ENCODE measurements at places on chromosomes 7 and 10. TPM values are rescaled to one million over a fixed set of nuclear protein-coding genes. Genes with fewer than 3 reads are reported as not detected.

DNA sequence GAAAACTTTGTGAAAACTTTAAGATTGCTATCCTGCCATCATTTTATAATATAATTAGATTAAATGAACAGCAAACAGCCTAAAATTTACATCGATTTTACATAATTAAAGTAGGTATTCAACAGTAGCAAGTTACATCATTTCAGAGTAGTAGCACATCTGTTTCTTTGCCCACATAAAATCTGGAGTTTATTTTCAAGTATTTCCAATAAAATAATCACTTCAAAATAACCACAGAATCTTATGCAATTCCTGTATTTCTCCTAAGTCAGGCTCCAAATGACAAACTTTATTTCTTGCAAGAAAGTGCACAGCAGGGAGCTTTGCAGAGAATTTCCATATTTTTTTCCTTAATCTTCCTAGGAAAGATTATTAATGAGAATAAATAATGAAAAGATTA lies 82.6 kb downstream of the CUBN start:
- no peak for DNase-seq

The ELFN1 gene
- 1.6 TPM for polyA plus RNA-seq

The C10orf53 gene
- not detected for polyA plus RNA-seq

The TEX47 gene
- polyA plus RNA-seq = not detected

The STK32C gene
- polyA plus RNA-seq = 13.7 TPM

GRCh38 chr10:63766745-63767137 lies 245.5 kb downstream of the REEP3 start:
- DNase-seq = no peak

GRCh38 chr7:143415742-143416397 lies 7.2 kb upstream of the EPHA1 start:
- no peak for DNase-seq

- DNase-seq = no peak
These were observed 688 bp upstream of the FOXL3 start for GRCh38 chr7:289209-289755.

The NEUROD6 gene
- polyA plus RNA-seq = 0.12 TPM

The CPN1 gene
- polyA plus RNA-seq = not detected

The SOSTDC1 gene
- polyA plus RNA-seq = 24.0 TPM

The TAC1 gene
- polyA plus RNA-seq = not detected

All from right lung (tissue), 10 donors.